ENCODE measurements at places on chromosomes 3 and 15. TPM values are rescaled to one million over a fixed set of nuclear protein-coding genes. Genes with fewer than 3 reads are reported as not detected.

Gene EOMES
- 1.5 TPM for total RNA-seq

Gene KLHL6
- total RNA-seq: 63.5 TPM

Gene HRG
- not detected for total RNA-seq

Gene ADAMTS17
- total RNA-seq: 0.99 TPM

Gene CLEC3B
- not detected for total RNA-seq

Gene HTR3E
- not detected for total RNA-seq

Gene CAND2
- 1.6 TPM for total RNA-seq

Gene C2CD4A
- total RNA-seq: 2.6 TPM

- H3K27ac ChIP-seq: no peak overlapping the region
- no peaks in the 10 kb centered on the region for H3K27me3 ChIP-seq
- no peak for DNase-seq
- no peak overlapping the region for H3K4me3 ChIP-seq
- H3K36me3 ChIP-seq: peaks cover 22% of the 10 kb centered on the region
These were observed 54.5 kb downstream of the ATR start for GRCh38 chr3:142523921-142524566.

GRCh38 chr3:113167825-113168801 is 43.2 kb upstream of the BOC start:
- no peak overlapping the region for H3K27ac ChIP-seq
- H3K36me3 ChIP-seq: no peaks in the 10 kb centered on the region
- no peak for DNase-seq
- peaks cover 2% of the 10 kb centered on the region for H3K27me3 ChIP-seq
- no peaks in the 10 kb centered on the region for H3K4me1 ChIP-seq

- H3K4me1 ChIP-seq: peaks cover 13% of the 10 kb centered on the region
- no peaks in the 10 kb centered on the region for H3K27me3 ChIP-seq
- no peaks in the 10 kb centered on the region for H3K36me3 ChIP-seq
- peak overlapping the region; percentile 48 for H3K4me3 ChIP-seq
- H3K27ac ChIP-seq: peak overlapping the region; percentile 31
These were observed 27.3 kb downstream of the CEP19 start for GRCh38 chr3:196684548-196685407.

GRCh38 chr3:14284694-14285547 is 106.3 kb downstream of the LSM3 start:
- no peak overlapping the region for H3K4me3 ChIP-seq
- peaks cover 2% of the 10 kb centered on the region for H3K27me3 ChIP-seq
- no peak overlapping the region for H3K27ac ChIP-seq
- no peak for DNase-seq
- H3K36me3 ChIP-seq: no peaks in the 10 kb centered on the region

DNA sequence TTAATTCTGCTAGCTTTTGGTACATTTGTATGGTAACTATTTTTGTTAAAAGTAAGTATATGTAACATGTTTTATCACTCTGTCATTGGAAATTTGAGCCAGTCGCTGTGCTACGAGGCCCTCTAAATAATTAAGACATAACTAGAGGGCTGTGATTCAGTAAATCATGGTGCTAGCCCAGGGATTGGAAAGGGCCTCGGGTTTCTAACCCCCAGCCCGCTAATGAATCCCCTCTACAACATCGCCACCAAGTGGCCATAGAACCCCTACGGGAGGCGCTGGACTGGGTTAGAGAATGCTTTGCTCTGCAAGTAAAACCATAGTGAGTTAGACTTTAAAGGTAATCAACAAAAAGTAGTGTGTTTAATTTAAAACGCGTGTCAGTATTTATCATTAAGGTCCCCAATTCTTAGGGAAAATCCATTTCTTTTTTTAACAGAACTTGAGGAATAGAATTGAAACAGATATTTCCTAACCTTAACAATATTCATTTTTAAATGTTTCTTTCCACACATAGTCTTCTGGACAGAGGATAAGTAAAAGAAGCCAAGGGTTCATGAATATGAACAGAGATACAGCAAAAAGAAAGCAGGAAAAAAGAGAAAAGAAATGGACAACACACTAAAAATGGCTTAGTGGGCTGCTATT is 744.7 kb downstream of the EPHA3 start:
- no peaks in the 10 kb centered on the region for H3K36me3 ChIP-seq
- DNase-seq: no peak
- H3K27me3 ChIP-seq: no peaks in the 10 kb centered on the region
- H3K4me1 ChIP-seq: no peaks in the 10 kb centered on the region

GRCh38 chr3:197701841-197702240 is 34.9 kb downstream of the RUBCN start:
- H3K27ac ChIP-seq: no peak overlapping the region
- H3K36me3 ChIP-seq: peaks cover 51% of the 10 kb centered on the region
- H3K4me1 ChIP-seq: peaks cover 11% of the 10 kb centered on the region
- H3K4me3 ChIP-seq: no peak overlapping the region

DNA sequence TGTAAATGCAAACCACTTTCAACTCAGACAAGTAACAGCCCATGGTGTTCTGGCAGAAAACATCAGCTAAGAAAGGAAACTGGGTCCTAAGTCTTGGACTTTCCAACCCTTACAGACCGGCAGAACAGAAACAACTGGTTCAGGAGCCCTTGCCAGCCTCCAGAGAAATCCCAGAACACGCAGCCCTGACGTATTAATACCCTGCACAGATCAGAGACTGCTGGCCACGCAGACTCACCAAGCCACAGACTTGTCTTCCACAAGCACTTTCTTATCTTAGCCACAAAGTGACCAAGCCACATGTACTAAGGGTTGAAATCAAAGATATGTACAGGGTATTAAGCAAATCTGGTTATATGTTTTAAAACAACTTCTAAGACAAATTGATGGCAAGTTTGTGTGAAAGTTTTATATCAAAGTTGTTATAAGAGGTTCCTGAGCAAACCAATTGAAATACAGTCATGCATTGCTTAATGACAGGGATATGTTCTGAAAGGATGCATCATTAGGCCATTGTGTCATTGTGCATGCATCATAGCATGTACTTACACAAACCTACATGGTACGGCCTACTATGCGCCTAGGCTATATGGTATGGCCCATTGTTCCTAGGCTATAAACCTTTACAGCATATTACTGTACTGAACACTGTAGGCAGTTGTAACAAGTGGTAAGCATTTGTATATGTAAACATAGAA is 36.8 kb downstream of the BTD start:
- no peak for DNase-seq
- H3K4me1 ChIP-seq: peaks cover 47% of the 10 kb centered on the region

DNA sequence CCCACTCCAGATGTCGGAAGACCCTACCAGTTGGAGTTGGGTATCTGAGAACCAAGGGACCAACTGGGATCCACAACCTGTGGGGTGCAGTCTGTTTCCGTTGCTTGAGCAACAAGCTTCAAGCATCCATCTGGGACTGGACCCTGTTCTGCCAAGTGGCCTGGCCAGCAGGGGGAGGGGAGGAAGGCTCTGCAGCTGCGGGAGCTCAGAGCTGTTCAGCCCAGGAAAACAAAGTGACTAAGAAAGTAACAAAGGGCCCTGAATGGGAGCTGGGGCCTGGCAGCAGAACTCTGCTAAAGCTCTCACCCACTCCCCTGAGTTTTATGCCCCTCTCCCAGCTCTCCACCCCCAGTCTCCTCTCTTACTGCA is 2.7 kb downstream of the TYRO3 start:
- H3K4me3 ChIP-seq: no peak overlapping the region
- no peaks in the 10 kb centered on the region for H3K36me3 ChIP-seq
- H3K27me3 ChIP-seq: peaks cover 17% of the 10 kb centered on the region
- no peak overlapping the region for H3K27ac ChIP-seq
- no peak for DNase-seq

DNA sequence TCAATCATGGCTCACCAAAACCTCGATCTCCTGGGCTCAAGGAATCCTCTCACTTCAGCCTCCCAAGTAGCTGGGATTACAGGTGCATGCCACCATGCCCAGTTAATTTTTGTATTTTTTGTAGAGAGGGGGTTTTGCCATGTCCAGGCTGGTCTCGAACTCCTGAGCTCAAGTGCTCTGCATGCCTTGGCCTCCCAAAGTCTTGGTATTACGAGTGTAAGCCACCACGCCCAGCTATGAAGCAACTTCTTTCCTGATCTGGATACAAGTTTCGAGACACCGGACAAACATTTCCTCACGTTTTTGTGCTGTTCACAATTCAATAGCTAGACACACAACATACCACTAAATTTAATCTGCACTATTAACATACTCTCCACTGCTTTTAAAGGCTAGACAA is 3.4 kb upstream of the SYNM start:
- no peak overlapping the region for H3K27ac ChIP-seq
- H3K27me3 ChIP-seq: peaks cover 42% of the 10 kb centered on the region
- H3K4me1 ChIP-seq: peaks cover 2% of the 10 kb centered on the region
- H3K36me3 ChIP-seq: no peaks in the 10 kb centered on the region
- H3K4me3 ChIP-seq: no peak overlapping the region
- no peak for DNase-seq

GRCh38 chr15:81516012-81516411 is 142.0 kb upstream of the TMC3 start:
- no peak overlapping the region for H3K27ac ChIP-seq
- H3K4me3 ChIP-seq: no peak overlapping the region
- peaks cover 13% of the 10 kb centered on the region for H3K27me3 ChIP-seq
- no peaks in the 10 kb centered on the region for H3K36me3 ChIP-seq

DNA sequence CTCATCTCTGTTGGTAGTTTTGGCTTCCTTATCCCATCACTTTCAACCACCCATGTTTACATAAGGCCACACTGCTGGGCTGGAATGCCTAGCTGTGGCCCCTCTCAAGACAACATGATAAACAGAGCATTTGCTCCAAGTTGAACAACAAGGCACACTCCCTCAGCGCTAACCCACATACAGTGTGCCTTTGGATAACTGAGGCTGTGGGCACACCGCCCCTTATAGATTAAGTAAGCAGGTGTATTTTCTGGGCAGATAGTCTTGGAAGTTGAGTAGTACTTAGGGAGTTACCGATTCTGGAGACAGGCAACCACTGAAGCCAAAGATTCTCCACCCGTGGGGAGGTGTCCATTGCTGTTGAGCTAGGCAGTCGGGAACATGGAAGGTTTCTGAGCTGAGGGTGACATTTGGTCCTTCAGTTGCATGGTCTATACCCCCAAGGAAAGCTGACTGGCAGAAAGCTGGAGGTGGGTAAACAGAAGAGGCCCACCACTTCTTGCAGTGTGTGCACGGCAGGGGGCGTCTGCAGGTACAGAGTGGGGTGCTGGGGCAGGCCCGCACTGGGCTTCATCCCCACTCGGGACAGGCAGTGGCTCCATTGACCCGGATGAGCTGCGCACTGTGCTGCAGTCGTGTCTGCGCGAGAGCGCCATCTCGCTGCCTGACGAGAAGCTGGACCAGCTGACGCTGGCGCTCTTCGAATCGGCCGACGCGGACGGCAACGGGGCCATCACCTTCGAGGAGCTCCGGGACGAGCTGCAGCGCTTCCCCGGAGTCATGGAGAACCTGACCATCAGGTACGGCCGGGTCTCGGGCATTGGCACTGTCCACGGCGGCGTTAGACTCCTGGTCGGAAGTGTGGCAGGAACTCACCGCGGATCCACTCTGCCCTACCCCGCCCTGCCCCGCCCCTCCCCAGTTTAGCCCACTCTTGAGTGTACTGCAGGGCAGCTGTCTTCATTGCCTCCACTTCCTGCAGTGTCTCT is 16.8 kb downstream of the NOX5 start:
- H3K27me3 ChIP-seq: peaks cover 30% of the 10 kb centered on the region
- no peak overlapping the region for H3K27ac ChIP-seq
- H3K36me3 ChIP-seq: no peaks in the 10 kb centered on the region
- peak; percentile 61 for DNase-seq
- H3K4me1 ChIP-seq: peaks cover 10% of the 10 kb centered on the region

All from activated CD4-positive, alpha-beta memory T cell treated with anti-CD3 and anti-CD28 coated beads for 36 hours (primary cell).